ENCODE measurements at places on chromosomes 4 and X.

GRCh38 chr4:56123051-56123450, 174.3 kb downstream of the CEP135 start:
- no peak for DNase-seq

DNA sequence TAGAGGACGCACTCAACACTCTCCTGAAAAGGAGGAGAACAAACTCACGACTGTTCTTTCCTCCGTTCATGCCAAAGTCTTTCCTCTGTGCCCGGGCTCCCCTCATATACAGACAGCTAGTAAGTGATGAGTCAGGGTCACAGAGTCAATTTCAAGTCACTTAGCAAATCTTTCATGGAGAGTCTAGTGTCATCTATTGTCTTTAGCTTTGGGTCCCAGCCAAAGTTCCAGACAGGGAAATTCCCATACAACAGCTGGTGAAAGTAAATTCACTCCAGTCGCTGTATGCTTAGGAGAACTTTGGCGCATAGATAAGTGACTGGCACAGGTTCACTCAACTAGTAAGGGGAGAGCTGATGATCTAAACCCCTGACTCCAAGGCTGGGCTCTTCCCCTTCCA, 226.5 kb downstream of the MID1 start:
- DNase-seq: no peak

DNA sequence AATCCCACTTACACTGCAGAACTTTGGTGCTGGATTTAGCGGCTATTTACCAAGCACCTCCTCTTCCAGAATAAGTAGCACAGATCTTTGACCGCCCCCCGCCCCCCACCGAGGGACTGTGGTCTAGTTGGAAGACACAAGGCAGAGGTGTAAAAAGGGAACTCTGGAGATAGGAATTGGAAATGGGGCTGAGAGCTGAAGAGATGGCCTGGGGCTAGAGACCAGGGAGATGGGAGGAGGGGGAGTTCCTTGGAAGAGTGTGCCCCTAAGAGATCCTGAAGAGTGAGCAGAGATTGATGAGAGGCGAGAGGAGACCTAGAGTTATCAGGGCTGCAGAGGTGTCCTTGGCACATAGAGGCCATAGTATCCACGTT, 55.3 kb downstream of the TBL1X start:
- DNase-seq: no peak

- no peak for DNase-seq
Observed at GRCh38 chrX:65990702-65991101, 49.2 kb downstream of the VSIG4 start.

GRCh38 chr4:3041192-3042142, 32.9 kb downstream of the HTT-AS start:
- peak; percentile 81 for DNase-seq

DNA sequence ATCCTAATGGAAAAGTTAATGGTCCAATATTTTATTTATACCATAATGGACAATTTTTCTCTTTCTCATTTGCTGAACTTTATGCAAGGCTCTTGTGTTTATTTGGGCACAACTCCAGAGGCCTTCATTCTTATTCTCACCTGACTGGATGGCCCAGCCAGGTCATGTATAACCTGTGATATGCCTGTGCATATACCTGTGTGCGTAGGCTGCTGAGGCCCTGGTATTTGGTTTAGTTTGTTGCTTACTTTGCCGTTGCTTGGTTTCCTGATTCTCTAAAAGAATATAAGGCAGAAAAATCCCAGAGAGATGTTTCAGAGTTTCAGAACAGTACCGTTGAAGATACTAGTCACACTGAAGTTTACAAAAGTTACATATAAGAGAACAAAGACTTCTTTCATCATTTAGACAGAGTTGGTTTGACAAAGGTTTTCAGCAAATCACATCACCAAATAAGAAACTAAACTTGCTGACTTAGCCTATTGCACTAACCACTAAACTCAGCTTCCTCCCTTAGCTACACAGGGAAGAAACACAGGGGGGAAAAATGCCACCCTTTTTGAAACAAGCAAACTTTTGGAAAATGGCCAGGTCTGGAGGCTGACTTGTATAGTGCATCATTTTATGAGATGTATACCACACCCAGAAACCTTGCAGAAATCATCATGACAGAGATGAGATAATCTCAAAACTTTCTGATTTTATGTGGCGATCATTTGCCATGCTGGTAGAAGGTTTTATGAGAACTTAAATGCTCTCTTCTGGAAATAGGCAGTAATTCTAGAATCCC, 248.5 kb downstream of the GRIA3 start:
- no peak for DNase-seq

DNA sequence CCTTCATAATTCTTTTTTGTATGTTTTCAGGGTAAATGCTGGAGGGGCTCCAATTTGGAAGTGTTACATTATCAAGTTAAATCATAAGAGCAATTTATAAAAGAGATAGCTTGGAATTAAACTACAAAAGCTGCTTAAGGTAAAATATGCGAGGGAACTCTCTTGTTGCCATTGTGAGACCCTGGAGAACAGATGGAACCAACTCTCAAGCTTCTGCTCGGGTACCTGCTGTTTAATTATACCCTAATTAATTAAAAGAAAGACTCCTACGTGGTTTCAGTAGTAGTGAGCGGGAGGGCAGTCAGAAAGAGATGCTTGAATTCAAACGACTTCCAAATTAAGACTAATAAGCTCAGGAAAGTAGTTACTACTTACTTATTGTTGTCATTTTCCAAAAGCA, 313.1 kb upstream of the TACR3 start:
- no peak for DNase-seq

GRCh38 chrX:38669428-38669827, 108.1 kb downstream of the TSPAN7 start:
- DNase-seq: no peak

GRCh38 chr4:113050371-113050755, 910 bp downstream of the ANK2 start:
- no peak for DNase-seq

DNA sequence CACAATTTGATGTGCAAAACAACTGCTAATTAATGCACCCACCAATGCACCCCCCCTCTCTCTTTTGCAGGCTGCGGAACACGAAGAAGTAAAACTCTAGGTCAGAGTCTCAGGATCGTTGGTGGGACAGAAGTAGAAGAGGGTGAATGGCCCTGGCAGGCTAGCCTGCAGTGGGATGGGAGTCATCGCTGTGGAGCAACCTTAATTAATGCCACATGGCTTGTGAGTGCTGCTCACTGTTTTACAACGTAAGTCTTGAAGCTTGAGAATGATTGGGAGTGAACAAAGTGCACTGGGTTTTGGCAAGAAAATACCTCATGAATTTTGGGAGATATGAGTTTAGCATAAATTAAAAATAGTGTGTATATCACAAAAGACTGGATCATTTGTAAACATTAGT, 28.9 kb downstream of the TMPRSS11E start:
- no peak for DNase-seq

DNA sequence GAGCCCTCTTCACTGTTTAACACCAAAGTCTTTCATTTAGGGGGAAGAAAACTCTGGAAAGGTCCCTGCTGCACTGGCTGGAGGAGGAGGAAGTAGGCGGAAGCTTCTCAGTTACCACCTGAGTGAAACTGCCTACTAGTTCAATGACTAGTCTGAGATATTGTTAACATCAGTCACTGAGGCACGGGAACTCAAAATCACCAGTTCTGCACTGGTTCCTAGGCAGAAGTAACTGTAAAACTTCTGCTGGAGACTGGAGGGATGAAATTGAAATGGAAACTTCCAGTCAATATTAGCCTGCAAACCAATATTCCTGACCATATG, 178.3 kb downstream of the SNCA start:
- no peak for DNase-seq

DNA sequence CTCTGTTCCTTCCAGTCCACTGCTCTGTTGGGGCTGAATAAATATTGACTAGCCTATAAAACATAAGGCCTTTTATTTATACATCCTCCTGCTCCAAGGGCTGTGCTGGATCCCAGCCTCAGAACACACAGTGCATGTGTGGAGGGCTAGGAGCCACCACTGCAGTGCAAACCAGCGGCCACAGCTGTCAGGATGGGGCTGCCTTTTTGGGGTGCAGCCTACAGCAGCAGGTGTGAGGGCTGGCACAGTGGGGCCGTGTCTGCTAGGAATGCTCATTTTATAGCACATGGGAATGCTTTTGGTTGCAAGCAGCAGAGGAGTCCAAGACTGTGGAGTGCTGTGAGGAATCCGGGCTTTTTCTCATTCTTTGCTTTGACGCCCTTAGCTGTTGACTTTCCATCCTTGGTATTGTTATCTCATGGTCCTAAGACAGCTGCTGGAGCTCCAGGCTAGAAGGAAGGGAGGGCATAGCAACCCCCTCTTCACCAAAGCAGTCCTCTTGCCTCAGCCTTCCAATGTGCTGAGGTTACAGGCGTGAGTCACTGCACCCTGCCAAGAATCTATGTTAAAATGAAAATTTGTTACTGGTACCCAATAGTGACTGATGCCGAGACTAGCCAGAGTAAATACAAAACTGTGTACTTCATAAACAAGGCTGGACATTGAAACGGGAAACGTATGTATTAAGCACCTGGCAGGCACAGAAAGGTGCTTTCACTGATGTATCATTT, 334.3 kb upstream of the GATB start:
- no peak for DNase-seq

GRCh38 chrX:53188763-53189162, 36.2 kb downstream of the KDM5C start:
- DNase-seq: no peak
